Cardiac muscle cell (in vitro differentiated cells and primary cell): ENCODE measurements at places on chromosomes 2 and 18. TPM values are rescaled to one million over a fixed set of nuclear protein-coding genes. Genes with fewer than 3 reads are reported as not detected.

Gene SRD5A2
- 0.04 and 0.06 TPM in 2 replicates for total RNA-seq

Gene IL36G
- total RNA-seq = 0.30 TPM in 1 of 2 replicates, not detected in the other

Gene CHST9
- total RNA-seq = 0.04 and 0.36 TPM in 2 replicates

Gene CCDC102B
- total RNA-seq = 8.2 and 13.0 TPM in 2 replicates

Gene PPIG
- total RNA-seq = 17.5 and 24.7 TPM in 2 replicates

Gene INPP5D
- total RNA-seq = 3.5 and 6.8 TPM in 2 replicates

Gene GREB1
- total RNA-seq = 32.6 and 50.5 TPM in 2 replicates

Gene MBP
- 0.04 and 0.42 TPM in 2 replicates for total RNA-seq

Gene INHA
- total RNA-seq = 11.4 and 39.0 TPM in 2 replicates

Gene SLC8A1
- total RNA-seq = 492 and 682 TPM in 2 replicates

Gene ZNF397
- 16.8 and 21.5 TPM in 2 replicates for total RNA-seq

Gene IKZF2
- total RNA-seq = 7.9 and 10.8 TPM in 2 replicates

Gene BBS5
- total RNA-seq = 6.9 and 8.4 TPM in 2 replicates

Gene TUBB8B
- total RNA-seq = not detected in 2 replicates

DNA sequence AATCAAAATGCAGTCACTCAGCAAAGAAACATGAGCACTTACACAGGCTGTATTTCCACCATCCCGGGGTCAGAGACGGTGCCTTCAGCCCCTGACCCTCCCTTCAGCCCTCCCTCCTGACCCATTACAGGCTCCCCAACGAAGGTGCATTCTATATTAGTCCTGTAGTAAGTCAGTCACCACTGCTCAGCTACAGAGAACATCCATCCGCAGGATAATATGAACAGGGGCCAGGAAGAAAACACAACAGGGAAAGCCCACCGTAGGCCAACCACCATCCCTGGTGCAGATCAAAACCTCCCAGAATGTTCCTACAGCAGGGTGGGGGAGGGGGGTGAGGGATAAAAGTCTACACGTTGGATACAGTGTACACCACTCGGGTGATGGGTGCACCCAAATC, 15.1 kb downstream of the PXDN start:
- peak overlapping the region; percentile 18 for H3K27ac ChIP-seq
- H3K36me3 ChIP-seq = no peaks in the 10 kb centered on the region
- H3K4me1 ChIP-seq = peaks cover 30% of the 10 kb centered on the region
- H3K4me3 ChIP-seq = no peak overlapping the region

DNA sequence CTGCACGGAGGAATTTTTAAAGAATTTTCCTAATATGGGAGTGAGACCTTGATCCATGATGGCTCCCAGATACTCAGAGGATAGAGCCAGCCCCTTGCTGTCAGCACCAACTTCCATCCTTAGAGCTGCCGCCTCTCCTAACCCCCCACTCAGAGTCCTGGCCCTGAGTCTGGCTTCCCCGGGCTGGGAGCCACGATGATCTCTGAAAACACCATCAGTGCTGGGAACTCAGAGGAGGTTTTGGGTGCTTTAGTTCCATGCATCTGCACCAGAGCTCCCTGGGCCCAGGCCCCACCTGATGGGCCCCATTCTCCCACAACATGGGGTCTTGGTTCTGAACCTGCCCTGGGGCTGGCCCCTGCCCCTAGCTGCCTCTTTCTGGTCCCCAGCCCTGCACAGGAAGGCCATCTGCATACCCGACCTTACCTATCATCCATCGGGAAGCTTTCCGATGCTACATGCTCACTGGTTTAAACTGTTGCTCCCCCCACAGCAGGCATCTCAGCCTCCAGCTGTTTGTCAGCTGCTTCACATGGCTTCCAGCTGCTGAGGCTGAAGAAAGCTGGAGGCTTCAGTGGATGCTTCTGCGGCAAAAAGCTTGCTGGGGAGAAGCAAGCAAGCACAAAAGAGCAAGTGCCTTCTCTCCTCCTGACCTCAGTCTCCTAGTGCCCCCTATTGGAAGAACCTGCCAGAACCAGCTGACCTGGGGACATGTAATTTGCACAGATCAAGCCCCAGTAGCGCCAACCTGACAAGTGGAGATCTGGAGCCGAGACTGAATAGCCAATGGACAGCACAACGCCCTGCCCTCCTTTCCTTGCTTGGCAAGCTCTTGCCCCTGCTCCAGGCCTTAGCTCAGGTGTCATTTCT, 24.2 kb upstream of the RHOB start:
- no peak for DNase-seq
- no peak overlapping the region for H3K27ac ChIP-seq
- H3K27me3 ChIP-seq = no peaks in the 10 kb centered on the region

GRCh38 chr18:59079264-59079663, 60.4 kb upstream of the SEC11C start:
- no peaks in the 10 kb centered on the region for H3K36me3 ChIP-seq
- H3K27ac ChIP-seq = no peak overlapping the region
- H3K4me1 ChIP-seq = no peaks in the 10 kb centered on the region

- peaks cover 9% of the 10 kb centered on the region for H3K27me3 ChIP-seq
- H3K36me3 ChIP-seq = no peaks in the 10 kb centered on the region
- no peaks in the 10 kb centered on the region for H3K4me1 ChIP-seq
- no peak overlapping the region for H3K4me3 ChIP-seq
Measured at GRCh38 chr2:21042708-21042957, 1.2 kb downstream of the APOB start.

GRCh38 chr18:48048251-48048650, 117.8 kb upstream of the SMAD2 start:
- no peaks in the 10 kb centered on the region for H3K27me3 ChIP-seq
- no peak overlapping the region for H3K27ac ChIP-seq
- H3K36me3 ChIP-seq = no peaks in the 10 kb centered on the region
- H3K4me1 ChIP-seq = no peaks in the 10 kb centered on the region

DNA sequence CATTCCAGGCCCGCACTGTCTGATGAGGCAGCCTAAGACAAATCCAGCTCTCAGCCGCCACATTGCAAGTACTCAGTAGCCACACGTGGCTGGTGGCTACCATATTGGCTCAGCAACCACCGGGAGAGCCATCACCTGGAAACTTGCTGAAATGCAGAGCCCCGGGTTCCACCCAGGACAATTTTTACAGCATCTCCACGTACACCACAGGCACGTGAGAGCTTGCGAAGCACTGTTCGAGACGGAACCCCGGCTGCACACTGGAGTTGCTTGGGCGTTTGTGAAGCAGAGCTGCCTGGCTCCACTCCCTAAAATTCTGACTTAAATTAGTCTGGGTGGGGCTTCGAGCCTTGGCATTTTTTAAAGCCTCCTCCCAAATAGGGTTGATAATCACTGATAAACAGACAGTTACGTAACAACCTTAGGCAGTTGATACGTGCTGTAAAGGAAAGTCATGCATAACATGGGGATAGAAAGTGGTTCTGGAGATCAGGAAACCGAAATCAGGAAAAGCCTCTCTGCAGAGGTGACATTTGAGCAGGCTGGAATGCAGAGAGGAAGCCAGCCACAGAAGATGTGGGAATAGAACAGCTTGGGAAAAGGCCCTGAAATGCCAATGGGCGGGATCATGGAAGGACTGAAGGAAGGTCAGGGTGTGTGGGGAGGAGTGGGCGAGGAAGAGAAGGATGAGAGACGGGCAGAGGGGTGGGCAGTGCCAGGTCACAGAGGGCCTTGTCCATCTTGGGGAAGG, 6.2 kb downstream of the ASAP2 start:
- no peaks in the 10 kb centered on the region for H3K36me3 ChIP-seq
- H3K4me3 ChIP-seq = no peak overlapping the region
- DNase-seq = peak; percentile 55
- H3K27me3 ChIP-seq = no peaks in the 10 kb centered on the region
- no peak overlapping the region for H3K27ac ChIP-seq
- no peaks in the 10 kb centered on the region for H3K4me1 ChIP-seq

DNA sequence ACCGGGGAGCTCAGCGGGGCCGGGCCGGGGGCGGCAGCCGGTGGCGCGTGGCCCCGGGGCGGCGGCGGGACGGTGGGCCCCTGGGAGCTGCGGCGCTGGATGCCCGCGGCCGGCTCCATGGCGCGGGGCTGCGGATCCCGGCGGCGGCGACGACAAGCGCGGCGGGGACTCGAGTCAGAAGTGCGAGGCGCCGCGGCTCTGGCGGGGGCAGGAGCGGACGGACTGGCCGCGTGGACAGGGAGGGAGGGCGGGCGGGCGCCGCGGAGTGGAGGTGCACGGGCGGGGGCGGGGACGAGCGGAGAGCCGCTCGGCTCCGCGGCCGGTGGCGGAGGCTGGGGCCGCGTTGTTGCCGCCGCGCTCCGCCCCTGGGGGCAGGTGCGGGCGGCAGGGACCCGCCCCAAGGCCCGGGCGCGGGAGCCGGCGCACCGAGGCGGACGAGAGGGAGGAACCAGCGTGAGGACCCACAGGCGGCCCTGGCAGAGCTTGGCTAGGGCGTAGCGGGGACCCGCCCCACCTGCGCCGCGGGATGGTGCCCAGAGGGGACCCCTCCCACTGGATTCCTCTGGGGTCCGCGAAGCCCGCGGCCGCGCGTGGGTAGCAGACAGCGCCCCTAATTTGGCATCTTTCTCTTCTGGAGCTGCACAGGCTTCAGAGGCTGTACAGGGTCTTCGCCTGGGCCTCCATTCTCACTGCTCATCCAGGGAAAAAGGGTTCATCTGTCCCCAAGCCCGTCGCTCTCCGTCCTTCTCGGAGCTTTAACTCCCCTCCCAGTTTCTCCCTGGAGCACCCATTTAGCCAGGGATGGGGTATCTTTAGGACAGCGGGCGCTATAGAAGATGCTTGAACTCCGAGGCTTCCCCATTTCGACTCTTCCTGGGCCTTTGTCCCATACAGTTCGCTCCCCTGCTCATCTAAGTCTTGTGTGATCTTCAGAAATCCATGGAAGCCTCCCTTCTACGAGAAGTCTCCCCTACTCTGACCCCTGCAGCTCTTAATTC, at the start of gene TMEM163:
Gene TMEM163, minus strand, starts transcription at position 184 of the 998 bp plus-strand sequence.
- H3K4me1 ChIP-seq = peaks cover 14% of the 10 kb centered on the region
- peaks cover 75% of the 10 kb centered on the region for H3K27me3 ChIP-seq
- no peaks in the 10 kb centered on the region for H3K36me3 ChIP-seq
- peak within 1 kb of the TSS; percentile 80 for H3K4me3 ChIP-seq
- peak; percentile 75 for DNase-seq

- no peak for DNase-seq
- no peaks in the 10 kb centered on the region for H3K36me3 ChIP-seq
- no peaks in the 10 kb centered on the region for H3K4me1 ChIP-seq
Measured at GRCh38 chr2:198706476-198707082, 751.2 kb downstream of the SATB2 start.

- peaks cover 28% of the 10 kb centered on the region for H3K36me3 ChIP-seq
- no peak for DNase-seq
- no peak overlapping the region for H3K27ac ChIP-seq
- H3K4me3 ChIP-seq = no peak overlapping the region
Measured at GRCh38 chr2:55530539-55531081, 11.1 kb downstream of the CFAP36 start.

DNA sequence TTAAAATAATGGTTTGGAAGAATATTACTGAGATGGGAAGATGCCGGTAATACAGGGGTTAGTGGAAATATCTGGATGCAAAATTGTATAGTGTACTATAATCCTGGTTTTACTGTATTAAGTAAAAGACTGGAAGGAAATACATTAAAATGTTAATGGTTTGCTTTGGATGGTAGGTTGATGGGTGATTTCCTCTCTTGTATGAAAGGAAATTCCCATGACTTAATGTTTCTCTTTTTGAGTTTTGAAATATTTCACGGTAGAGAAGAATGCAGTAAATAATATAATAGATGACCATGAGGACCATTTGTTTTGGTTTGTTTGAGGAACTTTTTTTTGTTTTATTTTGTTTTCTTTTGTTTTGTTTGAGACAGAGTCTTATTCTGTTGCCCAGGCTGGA, 8.2 kb downstream of the SPTBN1 start:
- no peaks in the 10 kb centered on the region for H3K27me3 ChIP-seq
- DNase-seq = no peak
- peaks cover 36% of the 10 kb centered on the region for H3K4me1 ChIP-seq

- no peaks in the 10 kb centered on the region for H3K27me3 ChIP-seq
- H3K4me3 ChIP-seq = no peak overlapping the region
- H3K36me3 ChIP-seq = no peaks in the 10 kb centered on the region
- DNase-seq = no peak
- no peaks in the 10 kb centered on the region for H3K4me1 ChIP-seq
Measured at GRCh38 chr2:203705178-203705577, 1.3 kb upstream of the CD28 start.

GRCh38 chr2:179890666-179891065, 29.3 kb upstream of the ZNF385B start:
- no peak overlapping the region for H3K4me3 ChIP-seq
- DNase-seq = no peak
- no peaks in the 10 kb centered on the region for H3K4me1 ChIP-seq
- no peaks in the 10 kb centered on the region for H3K36me3 ChIP-seq
- H3K27ac ChIP-seq = no peak overlapping the region

DNA sequence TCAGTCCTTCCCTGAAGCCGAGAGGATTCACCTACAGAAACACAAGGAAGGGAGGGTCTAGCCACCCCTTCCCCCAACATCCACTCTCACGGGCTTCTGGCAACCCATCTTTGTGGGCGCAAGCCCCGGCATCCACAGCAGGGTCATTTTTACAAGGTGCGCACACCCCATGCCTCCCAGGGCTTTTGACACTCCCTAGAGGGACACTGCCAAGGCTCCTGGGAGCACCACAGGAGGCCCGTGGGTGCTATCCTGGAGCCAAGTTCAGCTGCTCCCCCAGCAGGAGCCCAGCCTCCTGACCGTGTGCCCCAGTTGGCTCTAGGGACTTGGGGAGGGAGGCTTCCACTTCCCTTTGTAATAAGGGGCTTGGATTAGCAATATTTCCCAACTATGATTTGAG, 251.6 kb downstream of the TNS1 start:
- H3K4me3 ChIP-seq = no peak overlapping the region
- no peak for DNase-seq
- no peak overlapping the region for H3K27ac ChIP-seq
- no peaks in the 10 kb centered on the region for H3K36me3 ChIP-seq

DNA sequence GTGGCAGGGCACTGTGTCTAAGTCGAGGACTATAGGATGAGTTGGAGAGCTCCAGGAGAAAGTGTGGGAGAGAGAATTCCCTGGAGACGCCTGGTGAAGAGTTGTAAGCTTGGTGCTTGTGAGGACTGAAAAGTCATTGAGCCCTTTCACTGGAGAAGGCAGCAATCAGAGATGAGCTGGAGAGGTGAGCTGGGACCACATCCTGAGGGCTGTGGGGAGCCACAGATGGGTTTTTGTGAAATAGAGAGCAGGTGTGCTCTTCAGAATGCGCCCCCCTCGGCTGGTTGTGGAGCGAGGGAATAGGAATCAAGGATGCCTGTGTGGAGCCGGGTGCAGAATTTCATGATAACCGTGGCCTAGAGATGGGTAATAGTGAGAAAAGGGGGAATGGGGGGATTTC, 224.3 kb downstream of the KLHL29 start:
- H3K36me3 ChIP-seq = no peaks in the 10 kb centered on the region
- DNase-seq = no peak
- no peak overlapping the region for H3K4me3 ChIP-seq
- H3K4me1 ChIP-seq = no peaks in the 10 kb centered on the region
- no peaks in the 10 kb centered on the region for H3K27me3 ChIP-seq

- H3K27ac ChIP-seq = no peak overlapping the region
- no peaks in the 10 kb centered on the region for H3K27me3 ChIP-seq
- no peaks in the 10 kb centered on the region for H3K4me1 ChIP-seq
- H3K36me3 ChIP-seq = no peaks in the 10 kb centered on the region
- H3K4me3 ChIP-seq = no peak overlapping the region
Measured at GRCh38 chr18:68919900-68920299, 122.0 kb downstream of the CCDC102B start.

DNA sequence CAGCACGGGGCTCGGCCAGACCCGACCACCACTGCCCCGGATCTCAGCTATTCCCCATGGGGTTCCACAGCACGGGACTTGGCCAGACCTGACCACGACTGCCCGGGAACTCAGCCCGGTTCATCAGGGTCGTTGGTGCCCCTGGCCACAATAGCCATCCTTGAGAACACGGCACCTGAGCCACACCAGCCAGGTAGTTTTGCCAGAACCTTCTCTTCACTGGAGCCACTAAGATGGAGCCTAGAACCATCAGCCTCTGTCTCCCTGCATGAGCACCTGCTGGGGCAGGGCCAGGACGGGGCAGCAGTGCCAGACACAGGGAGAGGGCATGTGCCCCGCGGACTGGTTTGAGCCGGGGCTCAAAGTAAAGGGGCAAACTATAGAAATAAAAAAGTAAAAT, 11.4 kb upstream of the KCNG2 start:
- no peaks in the 10 kb centered on the region for H3K36me3 ChIP-seq
- H3K27ac ChIP-seq = no peak overlapping the region
- DNase-seq = no peak
